MG63 (cell line): ENCODE measurements at places on chromosomes 4 and X.

GRCh38 chrX:33188286-33188685 lies 23.1 kb downstream of the DMD start:
- no peak for DNase-seq

- no peak for DNase-seq
Measured at GRCh38 chr4:37562592-37562991, 123.6 kb downstream of the RELL1 start.

- no peak for DNase-seq
Measured at GRCh38 chr4:159284733-159285132, 181.9 kb downstream of the RAPGEF2 start.

GRCh38 chrX:29044423-29045184 lies 457.4 kb downstream of the IL1RAPL1 start:
- no peak for DNase-seq

DNA sequence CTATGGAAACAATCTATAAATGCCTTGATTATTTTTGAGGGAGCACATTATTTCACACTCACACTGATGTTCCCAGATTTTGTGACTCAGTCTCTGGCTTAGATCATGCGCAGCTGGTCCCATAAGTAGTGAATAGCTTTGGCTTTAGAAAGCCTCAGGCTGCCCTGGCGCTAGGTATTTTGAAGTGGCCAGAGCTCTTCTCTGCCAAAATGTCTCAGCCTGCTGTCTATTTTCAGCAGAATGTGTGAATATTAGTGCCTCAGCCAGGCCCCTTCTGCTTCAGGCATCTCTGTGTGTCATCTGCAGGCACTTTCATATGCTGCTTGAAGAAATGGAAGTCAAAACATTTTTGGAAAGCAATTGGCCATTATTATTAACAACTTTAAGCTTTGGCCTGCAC lies 931.0 kb upstream of the INTU start:
- peak; percentile 84 for DNase-seq

DNA sequence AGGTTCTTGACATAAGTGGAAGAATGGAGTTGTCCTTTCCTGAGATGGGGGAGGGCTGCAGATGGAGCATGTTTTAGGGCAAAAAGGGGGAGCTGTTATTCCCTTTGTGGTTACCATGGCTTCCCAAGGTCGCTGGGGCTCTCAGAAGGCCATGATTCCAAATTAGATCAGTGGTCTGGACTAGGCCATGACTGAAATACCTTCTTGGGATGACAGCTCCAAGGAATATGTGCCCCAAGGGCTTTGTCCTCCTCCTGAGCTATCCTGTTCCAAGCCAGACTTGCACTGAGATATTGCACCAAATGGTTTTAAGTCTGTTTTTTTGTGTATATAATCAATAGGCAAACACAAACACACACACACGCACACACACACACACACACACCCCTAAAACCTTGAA lies 3.0 kb upstream of the RBPJ start:
- DNase-seq: no peak

GRCh38 chrX:107978707-107979307 lies 3.4 kb downstream of the TEX13B start:
- DNase-seq: no peak

- no peak for DNase-seq
Measured at GRCh38 chr4:186887291-186887700, 163.6 kb upstream of the FAT1 start.

DNA sequence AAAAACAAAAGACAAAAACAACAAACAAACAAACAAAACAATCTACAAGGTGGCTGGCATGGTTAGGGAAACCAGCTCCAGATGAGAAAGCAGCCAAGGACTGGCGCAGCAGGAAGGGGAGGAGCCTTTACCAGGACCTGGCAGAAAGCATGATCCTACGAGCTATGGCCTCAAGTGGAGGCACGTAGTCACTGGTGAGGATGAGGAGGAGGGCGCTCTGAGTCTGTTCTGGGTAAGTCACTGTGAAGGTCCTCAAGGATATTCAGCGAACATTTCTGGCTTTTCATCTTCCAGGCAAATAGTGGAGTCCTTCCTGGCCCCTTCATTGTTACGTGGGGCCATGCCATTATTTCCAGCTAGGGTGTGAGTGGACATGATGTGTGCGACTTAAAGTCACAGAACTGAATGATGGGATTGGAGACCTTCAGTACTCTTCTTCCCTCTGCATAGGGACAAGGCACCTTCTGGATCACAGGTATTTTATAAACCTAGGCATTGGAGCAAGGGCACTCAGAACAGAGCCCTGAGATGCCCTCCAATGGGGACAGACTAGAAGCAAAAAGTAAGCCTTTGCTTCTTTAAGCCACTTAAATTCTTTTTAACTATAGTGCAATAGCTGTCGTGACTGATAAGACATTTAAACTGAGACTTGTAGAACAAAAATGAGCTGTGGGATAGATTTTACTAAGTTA lies 771.3 kb downstream of the RAB28 start:
- no peak for DNase-seq

GRCh38 chr4:81965454-81965853 lies 408.3 kb downstream of the HNRNPD start:
- no peak for DNase-seq

- DNase-seq: no peak
Measured at GRCh38 chrX:150775569-150776350, 82.6 kb downstream of the MTMR1 start.

DNA sequence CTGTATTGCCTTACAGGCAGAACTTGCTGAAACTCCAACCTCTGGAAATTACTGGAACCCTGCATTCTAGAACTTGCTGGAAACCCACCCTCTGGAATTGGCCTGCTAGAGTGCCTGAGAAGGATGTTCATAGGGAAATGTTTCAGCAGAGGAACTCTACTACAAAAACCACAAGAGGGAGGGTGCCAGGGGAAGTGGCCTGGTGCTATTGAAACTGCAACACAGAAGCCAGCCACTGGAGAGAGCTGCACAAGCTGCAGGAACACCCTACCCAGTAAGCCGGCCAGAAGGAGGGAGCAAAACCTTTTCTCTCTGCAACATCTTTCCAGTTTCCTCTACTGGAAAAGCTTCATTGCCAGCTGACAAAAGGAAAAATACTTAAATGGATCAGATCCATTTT lies 2.5 kb upstream of the BRWD3 start:
- DNase-seq: peak; percentile 13

- no peak for DNase-seq
Measured at GRCh38 chr4:71520308-71520707, 181.5 kb downstream of the SLC4A4 start.

- DNase-seq: peak; percentile 68
Measured at GRCh38 chrX:152904151-152905080, 6.5 kb downstream of the ZNF185 start.

GRCh38 chr4:38774181-38774955 lies 8.4 kb downstream of the TLR10 start:
- DNase-seq: no peak

DNA sequence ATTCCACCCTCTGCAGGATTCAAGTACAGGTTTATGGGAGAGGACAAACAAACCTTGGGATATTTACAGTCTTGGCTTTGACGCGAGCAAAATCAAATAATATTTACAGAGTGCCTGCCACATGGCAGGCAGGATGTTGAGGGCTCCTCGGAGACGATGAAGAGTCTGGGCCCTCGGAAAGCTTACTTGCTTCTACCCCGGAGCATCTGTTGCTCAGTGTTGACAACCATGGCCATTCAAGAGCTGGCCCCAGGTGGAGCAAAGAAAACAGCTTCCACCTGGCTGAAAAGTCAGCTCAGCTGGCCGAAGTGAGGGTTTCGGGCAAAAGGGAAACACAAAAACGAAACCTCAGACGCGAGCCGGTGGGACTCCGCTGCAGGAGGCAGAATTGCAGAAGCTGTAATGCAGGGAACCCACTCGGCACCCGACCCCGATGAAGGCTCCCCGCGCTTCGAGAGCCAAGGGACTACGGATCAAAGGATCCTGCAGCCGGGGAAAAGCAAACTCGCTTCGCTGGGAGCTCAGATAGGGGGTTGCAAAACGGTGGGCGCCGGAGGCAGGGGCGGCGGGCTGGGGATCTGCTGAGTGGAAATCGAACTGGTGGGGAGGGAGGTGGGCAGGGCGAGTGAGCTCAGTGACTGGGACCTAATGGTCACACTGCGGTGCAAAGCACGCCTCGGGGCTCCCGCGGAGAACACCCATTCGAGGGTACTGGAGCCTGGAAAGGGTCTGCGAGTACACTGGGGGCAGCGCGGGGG lies 805 bp downstream of the ATP8A1 start:
- peak; percentile 30 for DNase-seq

- DNase-seq: no peak
Measured at GRCh38 chrX:46961574-46962283, 49.5 kb downstream of the JADE3 start.

GRCh38 chr4:80434238-80434637 lies 98.7 kb downstream of the CFAP299 start:
- DNase-seq: no peak

GRCh38 chr4:40908297-40908696 lies 158.5 kb downstream of the NSUN7 start:
- no peak for DNase-seq

- no peak for DNase-seq
Measured at GRCh38 chr4:119207051-119207450, 5.5 kb upstream of the USP53 start.

GRCh38 chrX:134749706-134750445 lies 91.6 kb upstream of the PLAC1 start:
- DNase-seq: no peak

DNA sequence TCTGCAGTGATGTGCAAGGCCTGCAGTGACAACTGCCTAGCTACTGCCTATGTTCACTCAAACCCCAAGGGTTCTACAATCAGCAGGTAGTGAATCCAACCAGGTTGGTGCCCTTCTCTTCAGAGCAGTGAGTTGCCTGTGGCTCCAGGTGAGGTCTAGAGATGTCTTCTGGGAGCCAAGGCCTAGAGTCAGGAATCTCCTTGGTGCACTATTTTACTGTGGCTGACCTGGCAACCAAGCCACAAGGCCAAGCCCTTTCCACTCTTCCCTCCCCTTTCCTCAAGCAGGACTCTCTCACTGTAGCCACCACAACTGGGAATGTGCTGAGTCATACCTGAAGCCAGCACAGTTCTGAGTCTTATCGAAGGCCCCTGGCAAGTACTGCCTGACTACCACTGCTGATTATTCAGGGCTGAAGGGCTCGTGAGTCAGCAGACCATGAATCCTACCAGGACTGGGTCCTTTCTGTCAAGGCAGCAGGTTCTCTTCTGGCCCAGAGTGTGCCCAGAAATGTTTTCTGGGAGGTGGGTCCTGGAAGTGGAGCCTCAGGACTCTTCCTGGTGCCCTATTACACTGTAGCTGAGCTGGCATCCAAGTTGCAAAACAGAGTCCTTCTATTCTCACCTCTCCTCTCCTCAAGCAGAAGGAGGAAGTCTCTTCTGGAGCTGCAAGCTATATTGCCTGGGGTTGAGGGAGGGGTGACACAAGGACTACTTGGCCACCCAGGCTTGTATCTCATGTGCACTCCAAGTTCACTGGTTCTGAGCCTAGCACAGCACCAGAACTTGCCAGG lies 111.6 kb downstream of the BTC start:
- DNase-seq: peak; percentile 88

DNA sequence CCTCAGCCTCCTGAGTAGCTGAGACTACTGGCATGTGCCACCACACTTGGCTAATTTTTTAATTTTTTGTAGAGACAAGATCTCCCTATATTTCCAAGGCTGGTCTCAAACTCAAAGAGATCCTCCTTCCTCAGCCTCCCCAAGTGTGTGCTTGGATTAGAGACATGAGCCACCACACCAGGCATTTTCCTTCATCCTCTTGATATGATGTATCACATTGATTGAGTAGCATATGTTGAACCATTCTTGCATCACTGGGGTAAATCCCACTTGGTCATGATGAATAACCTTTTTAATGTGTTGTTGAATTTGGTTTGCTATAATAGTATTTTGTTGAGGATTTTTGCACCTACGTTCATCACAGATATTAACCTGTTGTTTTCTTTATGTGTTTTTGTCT lies 24.2 kb upstream of the PPM1K start:
- no peak for DNase-seq

GRCh38 chrX:8914681-8915080 lies 113.5 kb upstream of the FAM9A start:
- DNase-seq: no peak

DNA sequence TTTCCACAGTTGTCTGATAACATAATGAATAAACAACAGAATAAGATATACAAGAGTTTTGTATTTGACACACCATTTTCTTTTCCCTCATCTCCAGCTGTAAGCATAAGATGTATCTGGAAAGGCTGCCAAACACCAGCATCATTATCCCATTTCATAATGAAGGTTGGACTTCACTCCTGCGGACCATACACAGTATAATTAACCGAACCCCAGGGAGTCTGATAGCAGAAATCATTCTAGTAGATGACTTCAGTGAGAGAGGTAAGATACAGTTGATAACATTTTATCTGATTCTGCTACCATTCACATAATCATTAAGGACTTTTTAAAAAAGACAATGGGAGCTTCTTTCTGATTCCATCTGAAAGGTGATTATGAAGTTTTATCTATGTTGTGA lies 535.2 kb downstream of the GALNTL6 start:
- no peak for DNase-seq

- no peak for DNase-seq
Measured at GRCh38 chr4:138409670-138410069, 167.5 kb upstream of the SLC7A11 start.

DNA sequence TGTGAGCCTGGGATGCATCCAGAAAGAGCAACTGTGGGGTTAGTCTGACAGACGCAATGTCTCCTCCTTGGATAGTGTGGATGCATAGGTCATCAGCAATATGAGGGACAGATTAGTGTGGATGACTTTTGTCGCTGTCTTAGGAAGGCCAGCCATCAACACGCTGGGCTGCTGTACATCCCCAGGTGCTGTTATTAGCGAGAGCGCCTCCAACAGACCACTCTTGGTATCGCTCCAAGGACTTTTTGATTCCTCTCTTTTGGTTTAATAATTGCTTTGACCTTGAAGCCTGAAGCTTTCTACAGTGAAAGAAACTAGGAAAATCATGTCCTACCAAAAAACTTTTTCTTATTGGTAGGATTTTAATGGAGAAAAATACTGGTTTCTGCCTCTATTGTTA lies 76.7 kb downstream of the TMEM131L start:
- DNase-seq: no peak

DNA sequence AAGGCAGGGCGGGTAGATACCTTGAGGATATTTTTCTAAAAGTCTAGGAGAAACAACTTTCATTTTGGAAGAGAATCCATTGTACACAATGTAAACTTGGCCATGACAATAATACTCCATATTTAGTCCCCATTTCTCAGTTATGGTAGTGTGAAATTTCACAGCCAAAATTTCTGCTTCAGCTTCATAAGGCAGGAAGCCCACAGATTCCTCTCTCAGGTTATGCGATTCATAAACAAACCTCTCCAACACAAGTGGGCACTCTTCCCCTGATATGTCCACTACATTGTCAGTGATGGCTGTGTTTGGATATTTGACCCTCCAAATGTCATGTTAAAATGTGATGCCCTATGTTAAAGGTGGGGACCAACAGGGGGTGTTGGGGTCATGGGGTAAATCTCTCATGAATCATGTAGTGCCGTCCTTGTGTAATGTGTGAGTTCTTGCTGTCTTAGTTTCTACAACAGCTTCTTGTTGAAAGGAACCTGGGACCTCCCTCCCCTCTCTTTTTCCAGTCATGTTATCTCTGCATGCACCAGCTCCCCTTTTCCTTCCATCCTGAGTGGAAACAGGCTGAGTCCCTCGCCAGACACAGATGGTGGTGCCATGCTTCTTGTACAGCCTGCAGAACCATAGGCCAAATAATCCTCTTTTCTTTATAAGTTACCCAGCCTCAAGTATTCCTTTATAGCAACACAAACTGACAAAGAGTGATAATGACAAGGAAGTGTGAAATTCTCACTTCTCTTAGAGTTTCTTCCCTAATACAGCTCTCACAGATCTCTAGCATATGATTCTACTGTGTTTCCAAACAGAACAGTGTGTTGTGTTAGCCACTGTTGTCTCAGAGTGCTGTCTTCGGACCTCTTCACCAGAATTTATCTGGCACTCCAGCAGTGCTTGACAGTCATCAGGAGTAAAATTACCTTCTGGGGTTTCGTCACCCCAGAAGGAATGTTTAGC lies 598.4 kb upstream of the GNPDA2 start:
- no peak for DNase-seq
